Renal cortical epithelial cell (primary cell): ENCODE measurements at places on chromosomes 5 and 9. TPM values are rescaled to one million over a fixed set of nuclear protein-coding genes. Genes with fewer than 3 reads are reported as not detected.

ANKRD31 gene
- total RNA-seq = under 0.01 and 0.25 TPM in 2 replicates

DNA sequence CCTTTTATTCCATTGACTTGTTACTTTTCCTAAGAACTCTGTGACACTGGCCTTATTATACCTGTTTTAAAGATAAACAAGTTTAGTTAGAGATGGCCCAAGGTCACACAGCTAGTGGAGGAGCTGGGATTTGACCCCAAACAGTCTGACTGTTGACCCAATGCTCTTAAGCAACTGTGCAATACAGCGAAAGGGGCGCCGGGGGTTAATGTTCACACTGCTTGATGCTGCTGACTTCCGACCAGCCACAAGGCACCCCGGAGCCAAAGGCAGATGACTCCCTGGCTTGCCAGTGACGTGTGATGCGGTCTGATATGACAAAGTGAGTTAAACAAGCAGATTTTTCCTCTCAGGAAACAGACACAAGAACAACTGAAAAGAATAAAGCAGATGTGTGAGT, 23.9 kb downstream of the PIK3R1 start:
- DNase-seq = peak; percentile 84

GRCh38 chr9:92978345-92978875, 31.1 kb downstream of the FGD3 start:
- DNase-seq = peak; percentile 20

HAND1 gene
- total RNA-seq = not detected in 2 replicates
